CD4-positive, alpha-beta T cell treated with Interleukin-17A for 4 hours (primary cell): ENCODE measurements at places on chromosomes 6 and 20.

GRCh38 chr20:32397567-32398084, 39.5 kb downstream of the ASXL1 start:
- no peak for DNase-seq

DNA sequence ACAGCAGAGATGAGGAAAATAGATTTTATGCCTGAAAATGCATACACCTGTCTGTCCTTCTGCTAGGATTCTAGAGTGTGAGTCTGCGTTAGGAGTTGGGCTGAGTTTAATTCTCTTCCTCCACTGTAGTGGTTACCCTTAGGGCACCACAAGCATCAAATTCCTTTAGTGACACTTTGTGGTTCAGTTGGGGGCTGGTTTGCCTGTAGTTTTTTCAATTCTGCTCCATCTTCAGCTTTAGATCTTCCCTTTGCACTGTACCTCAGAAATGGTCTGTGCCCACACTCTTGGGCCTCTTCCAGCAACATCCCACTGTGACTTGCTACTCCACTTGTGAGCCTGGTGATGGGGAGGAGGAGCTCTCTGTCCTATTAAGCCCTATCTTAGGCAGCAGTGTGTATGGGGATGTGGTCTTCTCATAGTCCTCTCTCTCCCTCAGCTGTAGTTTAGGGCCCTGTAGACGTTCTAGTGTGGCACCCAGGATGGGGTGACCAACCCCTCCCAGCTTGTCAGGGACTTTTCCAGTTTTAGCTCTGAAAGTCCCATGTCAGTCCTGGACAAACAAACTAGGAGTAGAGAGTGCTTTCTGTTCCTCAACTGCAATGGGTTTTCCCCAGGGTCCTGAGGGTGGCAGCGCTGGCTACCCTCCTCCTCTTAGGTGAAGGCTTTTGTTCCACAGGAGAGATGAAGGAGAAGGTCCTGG, 19.7 kb upstream of the OGFRL1 start:
- no peak for DNase-seq

- no peak for DNase-seq
These were observed 157.0 kb downstream of the ERMARD start for GRCh38 chr6:169908403-169908933.

DNA sequence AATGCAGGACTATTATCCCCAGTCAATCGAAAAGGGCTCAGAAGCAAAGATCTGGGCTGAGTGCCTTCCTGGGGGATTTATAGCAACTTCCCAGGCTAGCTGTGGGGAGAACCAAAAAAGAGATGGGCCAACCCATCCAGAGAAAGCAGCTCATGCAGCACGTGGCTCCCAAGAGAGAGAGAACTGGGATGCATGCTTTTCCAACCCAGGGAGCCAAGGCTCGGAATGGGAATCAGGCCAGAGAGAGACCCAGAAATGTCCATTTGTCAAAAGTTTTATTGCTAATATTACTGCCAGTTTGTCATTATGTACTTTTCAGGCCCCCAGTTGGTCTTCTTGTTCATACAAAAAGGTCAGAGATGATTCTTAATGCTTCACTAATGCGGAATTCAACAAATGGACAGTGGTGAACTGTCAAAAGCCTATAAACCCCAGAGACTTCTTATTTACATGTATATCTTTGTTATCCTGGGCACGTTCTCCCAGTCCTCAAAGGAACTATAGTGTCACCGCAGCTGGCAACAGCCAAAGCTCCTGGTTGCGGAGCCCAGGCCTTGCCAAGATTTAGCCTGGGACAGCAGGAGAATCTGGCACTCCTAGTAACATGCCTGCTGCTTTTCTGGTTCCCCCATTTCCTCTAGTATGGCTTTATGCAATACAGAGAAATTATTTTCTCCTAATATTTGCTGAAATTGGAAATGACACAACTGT, 139.1 kb upstream of the POU3F2 start:
- DNase-seq = no peak

DNA sequence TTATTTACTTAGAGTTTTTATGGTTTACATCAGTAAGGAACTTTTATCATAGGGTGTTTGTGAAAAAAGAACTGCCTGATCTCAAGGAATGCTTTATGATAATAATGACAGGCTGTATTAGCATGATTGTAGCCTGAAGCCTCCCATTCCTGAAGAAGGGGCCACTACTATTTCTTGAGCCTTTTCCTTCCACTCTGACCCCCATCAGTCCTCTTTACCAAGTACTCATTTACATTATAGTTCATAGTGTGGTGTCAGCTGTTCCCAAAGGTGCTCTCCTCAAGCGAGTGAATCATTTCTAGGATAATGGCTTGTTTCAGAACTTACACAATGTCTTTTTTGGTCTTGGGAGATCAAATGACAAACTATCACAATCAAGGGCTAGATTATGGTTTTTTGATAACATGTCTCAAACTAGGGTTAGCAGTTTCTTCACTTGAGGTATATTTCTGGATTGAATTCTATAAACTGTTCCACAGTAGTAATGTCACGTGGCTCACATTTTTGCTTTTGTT, 283.6 kb downstream of the CDKAL1 start:
- no peak for DNase-seq

- peak; percentile 79 for DNase-seq
These were observed 432 bp downstream of the HSPA1L start for GRCh38 chr6:31814677-31815024.

GRCh38 chr6:16824845-16825685, 63.8 kb upstream of the ATXN1 start:
- DNase-seq = no peak

DNA sequence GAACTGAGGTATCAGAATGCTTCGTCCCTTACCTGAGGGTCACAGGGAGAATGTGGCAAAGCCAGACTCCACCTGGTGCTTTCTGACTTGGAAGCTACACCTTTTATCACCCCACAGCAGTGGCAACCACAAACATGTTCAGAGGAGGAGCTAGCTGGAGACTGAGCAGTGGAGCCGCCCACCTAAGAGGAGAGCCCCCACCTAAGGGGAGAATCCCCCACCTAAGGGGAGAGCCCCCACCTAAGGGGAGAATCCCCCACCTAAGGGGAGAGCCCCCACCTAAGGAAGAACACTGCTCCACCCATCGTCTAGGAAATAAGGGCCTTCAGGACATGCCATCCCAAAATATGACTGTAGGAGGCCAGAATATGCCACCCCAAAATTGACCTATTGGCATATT, 4.0 kb downstream of the SLC52A3 start:
- no peak for DNase-seq

DNA sequence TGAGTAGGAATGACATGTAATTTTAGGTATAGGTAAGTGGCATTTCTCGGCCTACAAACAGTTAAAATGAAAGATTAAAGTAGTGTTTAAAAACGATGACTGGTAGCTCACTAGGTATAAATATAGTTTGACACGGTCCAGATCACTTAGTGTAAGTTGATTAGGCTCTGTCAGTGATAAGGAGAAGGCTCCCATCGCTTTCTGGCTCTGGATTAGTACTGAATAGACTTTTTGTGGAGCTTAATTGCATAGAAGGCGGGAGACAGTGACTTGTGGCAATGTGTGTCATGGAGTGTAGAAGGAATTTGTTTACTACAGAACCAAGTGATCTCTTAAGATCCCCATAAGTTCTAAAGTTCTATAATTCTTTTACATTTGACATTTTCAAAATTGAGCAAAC, 6.7 kb downstream of the PYGB start:
- no peak for DNase-seq

GRCh38 chr20:20820785-20821483, 108.5 kb upstream of the RALGAPA2 start:
- no peak for DNase-seq

GRCh38 chr20:59190466-59190865, 26.8 kb downstream of the ZNF831 start:
- DNase-seq = no peak

GRCh38 chr6:35745509-35745908, 8.7 kb downstream of the ARMC12 start:
- DNase-seq = no peak

- no peak for DNase-seq
These were observed 93.6 kb downstream of the KHDC1L start for GRCh38 chr6:73131706-73132105.

- DNase-seq = no peak
These were observed 345.3 kb upstream of the SLC35B3 start for GRCh38 chr6:8780653-8781052.

- no peak for DNase-seq
These were observed 192.1 kb downstream of the TMEM242 start for GRCh38 chr6:157131250-157131649.

- DNase-seq = no peak
These were observed 14.2 kb downstream of the TXLNB start for GRCh38 chr6:139277587-139277986.

- no peak for DNase-seq
These were observed 17.8 kb downstream of the TMEM30A start for GRCh38 chr6:75266716-75267291.

GRCh38 chr6:118100717-118101116, 193.7 kb downstream of the SLC35F1 start:
- DNase-seq = no peak

DNA sequence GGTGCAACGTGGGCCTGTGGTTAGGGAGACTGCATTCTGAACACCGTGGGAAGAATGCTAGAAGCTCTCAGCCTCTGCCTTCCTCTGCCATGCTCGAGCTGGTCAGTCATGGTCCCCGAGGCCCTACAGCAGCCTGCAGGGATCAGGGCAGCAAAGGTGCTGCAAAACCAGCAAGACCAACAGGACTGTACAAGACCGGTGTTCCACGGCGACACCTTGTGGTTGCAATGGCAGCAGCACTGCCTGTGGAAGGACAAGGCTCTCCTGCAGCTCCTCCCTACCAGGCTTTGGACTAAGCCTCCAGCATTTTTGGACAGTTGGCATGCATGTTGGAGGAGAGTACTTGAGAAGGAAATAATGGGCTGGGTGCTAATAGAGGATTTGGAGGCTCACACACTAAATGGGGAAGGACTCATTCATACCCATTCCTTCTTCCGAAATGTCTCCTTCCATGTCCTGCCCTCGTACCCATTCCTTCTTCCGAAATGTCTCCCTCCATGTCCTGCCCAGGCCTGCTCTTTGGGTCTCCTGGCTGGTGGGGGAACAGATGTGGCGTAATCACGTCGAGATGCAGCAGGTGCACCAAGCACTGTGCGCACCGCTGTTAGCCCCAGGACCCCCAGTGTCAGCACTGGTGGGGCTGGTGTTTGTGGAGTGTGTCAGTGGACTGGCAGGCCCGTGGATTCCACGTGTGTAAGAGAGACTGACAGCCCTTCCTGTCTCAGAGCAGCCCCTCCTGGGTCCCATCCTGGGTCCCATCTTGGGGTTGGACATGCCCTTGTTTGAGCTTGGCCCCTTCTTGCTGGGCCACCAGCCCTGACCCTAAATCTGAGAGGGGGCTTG, 18.6 kb upstream of the MYT1 start:
- no peak for DNase-seq

- no peak for DNase-seq
These were observed 1.3 kb upstream of the ENPP4 start for GRCh38 chr6:46128476-46128875.

DNA sequence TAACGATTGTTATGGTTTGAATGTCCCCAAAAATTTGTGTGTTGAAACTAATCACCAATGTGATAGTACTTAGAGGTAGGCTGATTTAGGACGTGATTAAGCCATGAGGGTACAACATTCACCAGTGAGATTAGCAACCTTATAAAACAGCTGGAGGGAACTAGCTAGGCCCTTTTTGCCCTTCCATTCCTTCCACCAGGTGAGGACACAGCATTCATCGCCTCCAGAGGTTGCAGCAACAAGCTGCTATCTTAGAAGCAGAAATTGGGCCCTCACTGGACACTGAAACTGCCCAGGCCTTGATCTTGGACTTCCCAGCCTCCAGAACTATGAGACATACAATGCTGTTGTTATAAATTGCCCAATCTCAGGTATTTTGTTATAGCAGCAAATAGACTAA, 340.7 kb upstream of the JARID2 start:
- DNase-seq = no peak

GRCh38 chr20:43855803-43856202, 58.8 kb upstream of the TOX2 start:
- DNase-seq = no peak

GRCh38 chr20:42941629-42942028, 248.1 kb downstream of the PTPRT start:
- no peak for DNase-seq

DNA sequence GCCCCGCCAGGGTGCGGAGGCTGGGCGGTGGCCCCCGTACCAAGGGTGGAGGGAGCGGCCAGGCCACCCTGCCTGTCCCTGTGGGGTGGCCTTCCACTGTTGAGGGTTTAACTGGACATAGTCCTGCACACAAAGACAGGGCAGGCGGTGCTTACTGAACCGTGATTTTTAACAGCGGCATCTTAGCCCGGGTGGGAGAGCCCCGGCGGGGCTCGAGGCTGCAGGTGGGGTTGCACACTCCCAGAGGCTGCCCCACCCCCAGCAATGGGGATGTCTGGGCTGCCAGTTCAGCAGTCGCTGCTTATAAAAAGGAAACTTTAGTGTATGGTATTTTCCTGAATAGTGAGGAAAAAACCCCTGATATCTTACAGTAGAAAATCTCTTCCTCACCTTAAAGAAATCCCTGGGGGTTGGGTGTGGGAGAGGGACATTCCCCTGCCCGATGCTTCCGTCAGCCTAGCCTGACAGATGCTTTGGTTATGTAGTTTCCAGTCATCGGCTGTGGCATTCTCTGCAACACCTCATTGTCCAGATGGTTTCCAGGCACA, 79.4 kb downstream of the IRF4 start:
- DNase-seq = no peak

DNA sequence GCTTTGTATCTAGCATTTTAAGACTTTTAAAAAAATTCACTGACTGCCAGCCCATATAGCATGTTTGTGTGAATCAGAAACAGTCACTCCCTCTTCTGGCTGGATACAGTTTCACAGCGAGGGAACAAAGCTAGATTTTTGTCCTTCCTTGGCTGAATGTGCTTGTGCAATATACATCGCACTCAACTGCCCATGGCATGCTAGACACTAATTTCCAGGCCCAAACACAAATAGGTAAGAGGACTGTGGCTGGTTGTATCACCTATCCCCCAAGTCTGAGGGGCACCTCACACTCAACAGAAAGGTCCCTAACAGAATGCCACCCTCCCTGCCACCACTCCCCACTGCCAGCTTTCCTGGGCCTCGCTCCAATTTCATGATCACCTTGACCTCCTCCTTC, 16.2 kb upstream of the BLCAP start:
- DNase-seq = no peak

- no peak for DNase-seq
These were observed 44.4 kb downstream of the GOPC start for GRCh38 chr6:117557951-117558350.

DNA sequence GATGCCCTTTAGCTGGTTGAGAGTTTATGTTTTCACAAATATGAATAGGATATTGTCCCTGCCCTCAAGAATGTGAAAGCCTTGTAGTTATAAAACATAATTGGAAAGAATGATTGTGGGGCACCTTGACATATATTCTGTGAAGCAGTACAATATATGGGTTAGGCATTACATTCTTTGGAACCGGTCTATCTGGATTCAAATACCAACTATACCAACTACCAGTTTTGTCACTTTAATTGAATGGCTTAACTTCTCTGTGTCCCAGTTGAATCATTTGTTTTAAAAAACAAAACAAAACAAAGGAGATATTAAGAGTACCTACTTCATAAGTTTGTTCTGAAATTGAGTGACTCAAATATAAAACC, 146.5 kb downstream of the TBC1D32 start:
- DNase-seq = no peak
